ENCODE measurements at places on chromosomes 5 and 9. TPM values are rescaled to one million over a fixed set of nuclear protein-coding genes. Genes with fewer than 3 reads are reported as not detected.

PLEKHG4B gene
- polyA plus RNA-seq, result 0.01 TPM

CYSTM1 gene
- 217 TPM for polyA plus RNA-seq

PCDHA9 gene
- polyA plus RNA-seq, result not detected

ZFP2 gene
- polyA plus RNA-seq, result 0.48 TPM

CCDC127 gene
- 4.1 TPM for polyA plus RNA-seq

SAPCD2 gene
- 0.22 TPM for polyA plus RNA-seq

LTC4S gene
- 2.2 TPM for polyA plus RNA-seq

FOXD4 gene
- polyA plus RNA-seq, result 0.15 TPM

ADAMTS6 gene
- 0.17 TPM for polyA plus RNA-seq

FGF1 gene
- 0.34 TPM for polyA plus RNA-seq

PCDHGA3 gene
- polyA plus RNA-seq, result 0.67 TPM

YIPF5 gene
- polyA plus RNA-seq, result 6.7 TPM

MEIKIN gene
- not detected for polyA plus RNA-seq

S1PR3 gene
- 4.7 TPM for polyA plus RNA-seq

SLC1A3 gene
- polyA plus RNA-seq, result 17.4 TPM

LCN9 gene
- not detected for polyA plus RNA-seq

DDX4 gene
- polyA plus RNA-seq, result not detected

FBP2 gene
- polyA plus RNA-seq, result 69.6 TPM

GBGT1 gene
- polyA plus RNA-seq, result 2.9 TPM

SPOCK1 gene
- 4.2 TPM for polyA plus RNA-seq

SOX30 gene
- 0.01 TPM for polyA plus RNA-seq

ADGRD2 gene
- not detected for polyA plus RNA-seq

SLC34A1 gene
- not detected for polyA plus RNA-seq

TMEM252 gene
- not detected for polyA plus RNA-seq

ARID3C gene
- polyA plus RNA-seq, result not detected

IFNA21 gene
- polyA plus RNA-seq, result not detected

NKD2 gene
- polyA plus RNA-seq, result 0.08 TPM

DRD1 gene
- polyA plus RNA-seq, result not detected

OBP2B gene
- polyA plus RNA-seq, result not detected

KIF12 gene
- polyA plus RNA-seq, result 0.04 TPM

PLK2 gene
- polyA plus RNA-seq, result 5.4 TPM

AQP3 gene
- 3.6 TPM for polyA plus RNA-seq

FYB1 gene
- 0.25 TPM for polyA plus RNA-seq

TESK1 gene
- polyA plus RNA-seq, result 70.7 TPM

All from psoas muscle (tissue), 8 donors.